Naive B cell (primary cell): ENCODE measurements at places on chromosomes 6 and 20. TPM values are rescaled to one million over a fixed set of nuclear protein-coding genes. Genes with fewer than 3 reads are reported as not detected.

The BTNL2 gene
- polyA plus RNA-seq, result not detected

GRCh38 chr6:1885576-1886011 lies 275.9 kb downstream of the FOXC1 start:
- no peak for DNase-seq

The OR12D3 gene
- not detected for polyA plus RNA-seq

GRCh38 chr6:81999826-82000225 lies 247.3 kb upstream of the TENT5A start:
- no peak for DNase-seq

GRCh38 chr20:62548471-62548870 lies 72.7 kb upstream of the GATA5 start:
- no peak for DNase-seq

GRCh38 chr6:165129086-165129485 lies 180.3 kb downstream of the C6orf118 start:
- no peak for DNase-seq

The SLC22A7 gene
- not detected for polyA plus RNA-seq

The TCP11 gene
- polyA plus RNA-seq, result not detected

DNA sequence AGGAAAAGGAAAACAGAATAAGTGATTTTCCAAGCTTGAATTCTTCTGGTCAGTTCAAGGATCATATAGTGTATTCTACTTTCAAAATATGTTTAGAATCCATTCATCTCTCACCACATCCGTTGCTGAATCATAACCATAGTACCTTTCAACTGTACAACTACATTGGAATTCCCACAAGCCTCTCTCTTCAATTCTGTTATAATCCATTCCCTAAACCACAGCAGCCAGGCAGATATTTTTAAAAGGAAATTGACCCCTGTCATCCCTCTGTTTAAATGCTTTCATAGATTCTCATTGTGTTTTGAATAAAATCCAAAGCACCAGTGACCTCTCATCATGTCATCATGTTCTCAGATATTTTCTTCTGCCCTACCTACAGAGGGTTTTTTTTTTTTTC lies 412.7 kb downstream of the GRIK2 start:
- DNase-seq, result no peak

- no peak for DNase-seq
Measured at GRCh38 chr6:154908723-154909122, 86.4 kb upstream of the TIAM2 start.

DNA sequence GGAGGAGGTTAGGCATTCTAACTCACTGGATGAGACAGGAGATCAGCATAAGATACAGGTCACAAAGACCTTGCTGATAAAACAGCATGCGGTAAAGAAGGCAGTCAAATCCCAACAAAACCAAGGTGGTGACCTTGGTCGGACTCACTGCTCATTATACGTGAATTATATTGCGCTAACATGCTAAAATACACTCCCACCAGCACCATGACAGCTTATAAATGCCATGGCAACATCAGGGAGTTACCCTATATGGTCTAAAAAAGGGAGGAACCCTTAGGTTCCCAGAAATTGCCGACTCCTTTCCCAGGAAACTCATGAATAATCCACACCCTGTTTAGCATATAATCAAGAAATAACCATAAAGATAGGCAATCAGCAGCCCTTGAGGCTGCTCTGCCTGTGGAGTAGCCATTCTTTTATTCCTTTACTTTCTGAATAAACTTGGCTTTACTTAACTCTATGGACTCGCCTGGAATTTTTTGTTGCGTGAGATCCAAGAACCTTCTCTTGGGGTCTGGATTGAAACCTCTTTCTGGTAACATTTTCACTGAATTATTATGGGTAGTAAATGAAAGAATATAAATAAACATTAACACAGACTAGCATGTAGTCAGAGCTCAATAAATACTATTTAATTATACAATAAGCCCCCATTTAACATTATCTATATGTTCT lies 3.0 kb upstream of the LAMA4 start:
- no peak for DNase-seq

The TFAP2D gene
- polyA plus RNA-seq, result not detected

- DNase-seq, result no peak
Measured at GRCh38 chr6:83808926-83809325, 44.2 kb upstream of the RIPPLY2 start.

DNA sequence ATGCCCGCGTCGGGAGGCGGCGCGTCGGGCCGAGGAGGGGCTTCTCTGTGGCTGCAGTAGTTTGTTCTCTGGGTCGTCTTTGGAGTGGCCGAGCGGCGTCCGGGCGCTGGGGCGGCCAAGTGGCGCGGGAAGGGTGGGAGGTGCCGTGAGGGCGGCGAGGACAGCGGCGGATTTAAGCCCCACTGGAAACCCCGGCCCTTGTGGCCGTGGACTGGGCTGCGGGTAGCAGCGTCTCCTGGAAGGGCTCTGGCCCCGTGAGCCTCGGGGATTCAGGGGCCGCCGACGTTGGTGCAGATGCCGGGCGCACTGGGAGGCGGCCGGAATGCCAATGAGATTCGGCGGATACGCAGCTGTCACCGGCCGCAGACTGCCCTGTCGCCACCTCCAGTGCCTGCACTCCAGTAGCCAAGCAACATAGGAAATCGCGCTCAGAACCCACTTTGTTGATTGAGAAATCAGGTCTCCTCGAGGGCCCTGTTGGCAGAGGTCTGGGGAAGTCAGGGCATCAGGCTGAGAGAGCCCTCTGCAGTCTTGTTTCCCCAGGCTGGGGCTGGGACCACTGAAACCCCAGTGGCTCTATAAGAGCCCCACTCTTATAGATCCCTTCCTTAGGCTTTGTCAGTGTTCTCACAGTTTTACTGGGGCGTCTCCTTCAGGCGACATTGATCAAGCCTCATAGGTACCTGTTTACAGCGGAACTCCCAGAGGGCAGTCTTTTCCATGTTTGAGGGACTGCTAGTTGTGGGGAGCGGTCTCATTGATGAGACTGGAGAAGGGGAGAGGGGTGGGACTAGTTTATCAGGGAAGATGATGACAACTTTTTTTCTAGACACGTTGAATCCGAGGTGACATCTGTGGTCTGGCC lies 642 bp downstream of the GZF1 start:
- no peak for DNase-seq

DNA sequence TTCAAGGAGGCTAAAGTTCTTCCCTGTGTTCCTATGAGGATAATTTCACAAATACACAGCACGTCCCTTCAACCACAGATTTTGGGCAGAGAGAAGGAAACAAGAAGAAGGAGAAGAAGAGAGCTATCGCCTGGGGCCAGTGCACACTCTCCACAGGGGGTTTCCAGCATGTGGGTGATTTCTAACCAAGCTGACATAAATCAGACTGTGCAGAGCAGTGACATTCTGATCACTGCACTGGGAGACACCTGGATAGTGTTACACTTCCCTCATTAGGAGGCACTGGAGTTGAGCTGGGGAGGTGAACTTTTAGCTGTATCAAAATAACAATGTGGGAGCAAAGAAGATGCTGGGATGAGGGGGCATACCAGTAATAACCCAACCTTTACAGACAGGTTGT lies 71.8 kb upstream of the CENPW start:
- no peak for DNase-seq

GRCh38 chr6:26311012-26311384 lies 54.0 kb upstream of the BTN3A2 start:
- no peak for DNase-seq

DNA sequence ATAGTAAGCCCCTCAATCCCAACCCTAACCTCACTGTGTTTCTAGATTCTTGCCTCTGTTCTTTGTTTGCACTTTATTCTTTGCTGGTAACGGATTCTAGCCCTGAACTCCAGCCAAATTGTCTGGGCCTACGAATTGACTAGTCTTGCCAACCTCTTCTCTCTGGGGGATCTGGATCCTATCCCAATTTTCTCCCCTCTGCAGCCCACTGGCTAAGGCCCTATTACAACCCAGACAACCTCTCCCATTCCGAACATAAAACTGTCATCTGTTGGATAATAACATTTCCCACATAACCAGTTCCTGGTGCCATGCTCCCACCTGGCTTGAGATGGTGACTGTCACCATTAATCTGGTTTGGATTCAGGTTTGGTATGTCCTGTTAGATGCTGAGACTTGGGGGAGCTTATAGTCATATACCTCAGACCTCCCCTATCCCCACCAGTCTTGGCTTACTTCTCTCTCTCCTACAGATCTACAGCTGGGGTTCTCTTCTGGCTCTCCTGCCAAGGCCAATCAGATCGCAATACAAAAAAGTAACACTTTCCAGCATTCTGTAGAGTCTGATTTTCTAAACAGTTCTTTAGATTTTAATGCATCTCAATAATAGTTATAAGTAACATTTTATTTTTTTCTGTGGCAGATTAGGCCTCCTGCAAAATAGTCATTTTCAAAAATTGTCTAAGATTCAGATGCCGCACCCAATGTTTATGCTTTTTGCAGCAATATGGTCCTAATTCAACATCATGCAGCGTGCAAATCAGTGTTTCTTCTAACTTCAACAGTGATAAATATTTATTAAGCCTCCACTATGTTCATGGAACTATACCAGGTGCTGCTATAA lies 29.8 kb upstream of the AHI1 start:
- DNase-seq, result no peak

- no peak for DNase-seq
Measured at GRCh38 chr6:77502981-77503380, 39.7 kb upstream of the HTR1B start.

DNA sequence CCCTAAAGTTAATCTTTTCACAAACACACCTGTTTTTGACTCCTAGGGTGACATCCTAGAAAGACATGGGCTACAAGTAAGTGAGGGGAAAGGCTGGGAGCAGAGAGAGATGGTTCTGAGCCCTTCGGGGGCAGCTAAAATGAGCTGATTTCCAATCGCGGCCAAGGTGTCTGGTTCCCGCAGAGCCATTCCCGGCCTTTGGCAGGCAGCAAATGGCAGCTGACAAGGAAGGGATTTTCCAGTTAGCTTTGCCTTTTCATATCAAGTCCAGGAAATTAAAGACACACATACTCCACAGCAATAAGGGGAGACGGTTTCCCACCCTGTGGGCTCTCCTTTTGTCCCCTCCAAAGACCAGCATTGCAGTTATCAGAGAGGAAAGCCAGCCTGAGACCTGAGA lies 228.5 kb downstream of the ZMYND8 start:
- DNase-seq, result no peak

DNA sequence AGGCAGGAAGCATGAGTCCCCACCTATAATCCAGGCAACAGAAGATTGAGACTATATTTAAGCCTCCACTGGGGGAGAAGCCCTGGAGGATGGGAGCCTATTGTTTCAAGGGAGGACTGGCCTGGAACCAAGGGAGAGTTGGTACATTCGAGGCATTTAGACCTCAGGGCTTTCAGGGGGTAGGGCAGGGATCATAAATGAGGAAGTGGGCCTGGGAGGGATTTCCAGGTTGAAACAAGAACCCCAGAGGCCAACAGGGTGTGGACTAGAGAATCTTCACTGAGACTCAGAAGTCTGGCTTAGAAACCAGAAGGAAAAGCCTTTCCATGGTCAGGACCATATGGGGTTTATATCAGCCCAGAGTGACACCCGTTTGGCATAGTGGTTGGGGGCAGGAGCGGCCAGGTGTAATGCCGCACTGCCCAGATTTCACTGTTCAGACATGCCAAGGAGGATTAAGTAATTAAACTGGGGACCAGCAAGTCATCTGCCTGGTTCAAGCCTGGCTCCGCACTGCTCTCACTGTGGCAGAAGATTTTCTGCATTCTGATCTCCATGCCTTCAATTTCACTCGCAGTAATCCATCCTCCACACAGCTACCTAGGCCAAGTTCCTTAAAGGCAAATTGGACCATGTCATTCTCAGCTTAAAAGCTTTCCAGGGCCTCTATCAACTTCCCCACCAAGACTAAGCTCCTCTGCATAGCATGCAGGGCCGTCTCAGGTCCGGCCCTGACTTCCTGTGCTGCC lies 17.8 kb downstream of the LRFN2 start:
- DNase-seq, result no peak

DNA sequence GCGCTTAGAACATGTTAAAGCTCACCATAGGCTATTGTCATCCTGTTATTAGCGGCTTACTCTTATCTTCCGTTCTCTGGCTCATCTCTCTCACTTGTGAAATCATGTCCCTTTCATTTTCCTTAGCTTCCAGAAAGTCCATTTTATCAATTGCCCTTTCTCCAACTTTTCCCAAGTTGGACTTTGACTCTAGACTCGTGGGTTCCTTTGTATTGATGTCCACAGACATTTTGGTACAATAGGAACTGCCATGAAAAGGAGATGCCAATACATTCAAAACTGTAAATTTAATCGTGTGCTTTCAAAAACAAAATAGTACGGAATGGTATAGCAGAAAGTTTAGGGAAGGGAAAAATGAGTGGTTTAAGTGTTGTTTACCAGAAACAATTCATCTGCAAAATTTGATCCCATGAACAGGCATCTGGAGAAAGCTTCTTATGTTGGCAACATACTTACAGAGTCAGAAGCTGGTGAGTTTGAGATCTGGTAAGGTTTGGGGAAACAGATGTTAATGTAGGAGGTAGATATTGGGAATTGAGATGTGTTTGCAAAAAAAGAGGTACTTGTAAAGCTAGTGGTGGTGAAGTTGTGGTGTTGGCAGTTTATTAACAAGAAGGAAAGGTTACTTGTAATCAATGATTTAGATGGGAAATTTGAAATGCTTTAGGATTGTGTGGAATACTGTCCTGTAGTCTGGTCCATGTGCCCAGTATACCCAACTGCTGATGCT lies 10.2 kb upstream of the HIVEP1 start:
- DNase-seq, result no peak

The MYB gene
- polyA plus RNA-seq, result 0.36 TPM

- peak; percentile 60 for DNase-seq
Measured at GRCh38 chr6:158803733-158804143, 15.4 kb downstream of the EZR start.

The APOBEC2 gene
- polyA plus RNA-seq, result 0.70 TPM

The DPPA5 gene
- not detected for polyA plus RNA-seq

DNA sequence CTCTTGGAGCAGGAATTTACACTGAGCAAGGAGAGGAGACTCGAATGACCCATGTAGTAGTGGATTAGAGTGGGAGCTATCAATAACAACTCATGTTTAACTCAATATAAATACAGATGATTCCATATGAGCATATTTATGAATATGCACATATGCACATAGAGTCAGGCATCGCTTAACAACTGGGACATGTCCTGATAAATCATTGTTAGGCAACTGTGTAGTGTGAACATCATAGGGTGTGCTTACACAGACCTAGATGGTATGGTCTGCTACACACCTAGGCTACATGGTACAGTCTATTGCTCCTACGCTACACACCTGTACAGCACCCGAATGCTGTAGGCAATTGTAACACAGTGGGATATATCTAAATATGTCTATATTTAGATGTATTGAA lies 75.9 kb upstream of the RALGAPA2 start:
- no peak for DNase-seq

- DNase-seq, result no peak
Measured at GRCh38 chr6:339480-339879, 47.2 kb downstream of the DUSP22 start.

- DNase-seq, result no peak
Measured at GRCh38 chr6:159713984-159714383, 13.3 kb upstream of the WTAP start.

The OSER1 gene
- 120 TPM for polyA plus RNA-seq

DNA sequence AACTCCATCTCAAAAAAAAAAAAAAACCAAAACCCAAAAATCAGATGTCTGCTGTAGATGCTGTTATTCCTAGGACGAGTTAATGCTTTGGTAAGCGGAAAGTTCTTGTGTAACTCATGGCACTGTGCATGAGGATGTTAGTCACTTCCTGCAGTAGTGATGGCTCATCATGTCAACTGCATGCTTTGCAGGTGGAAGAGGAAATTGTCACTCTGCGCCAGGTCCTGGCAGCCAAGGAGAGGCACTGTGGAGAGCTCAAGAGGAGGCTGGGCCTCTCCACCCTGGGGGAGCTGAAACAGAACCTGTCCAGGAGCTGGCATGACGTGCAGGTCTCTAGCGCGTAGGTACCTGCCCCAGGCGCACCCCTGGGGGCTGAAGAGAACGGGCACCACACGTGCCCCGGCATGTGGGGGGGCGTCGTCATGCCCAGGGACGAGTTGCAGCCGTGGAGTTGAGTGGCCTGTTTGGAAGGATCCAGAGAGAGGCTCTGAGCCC lies 8.5 kb downstream of the TPD52L2 start:
- no peak for DNase-seq
